ENCODE measurements at places on chromosomes 7 and 10.

GRCh38 chr7:30688718-30689221, 6.5 kb upstream of the CRHR2 start:
- peak; percentile 54 for DNase-seq

DNA sequence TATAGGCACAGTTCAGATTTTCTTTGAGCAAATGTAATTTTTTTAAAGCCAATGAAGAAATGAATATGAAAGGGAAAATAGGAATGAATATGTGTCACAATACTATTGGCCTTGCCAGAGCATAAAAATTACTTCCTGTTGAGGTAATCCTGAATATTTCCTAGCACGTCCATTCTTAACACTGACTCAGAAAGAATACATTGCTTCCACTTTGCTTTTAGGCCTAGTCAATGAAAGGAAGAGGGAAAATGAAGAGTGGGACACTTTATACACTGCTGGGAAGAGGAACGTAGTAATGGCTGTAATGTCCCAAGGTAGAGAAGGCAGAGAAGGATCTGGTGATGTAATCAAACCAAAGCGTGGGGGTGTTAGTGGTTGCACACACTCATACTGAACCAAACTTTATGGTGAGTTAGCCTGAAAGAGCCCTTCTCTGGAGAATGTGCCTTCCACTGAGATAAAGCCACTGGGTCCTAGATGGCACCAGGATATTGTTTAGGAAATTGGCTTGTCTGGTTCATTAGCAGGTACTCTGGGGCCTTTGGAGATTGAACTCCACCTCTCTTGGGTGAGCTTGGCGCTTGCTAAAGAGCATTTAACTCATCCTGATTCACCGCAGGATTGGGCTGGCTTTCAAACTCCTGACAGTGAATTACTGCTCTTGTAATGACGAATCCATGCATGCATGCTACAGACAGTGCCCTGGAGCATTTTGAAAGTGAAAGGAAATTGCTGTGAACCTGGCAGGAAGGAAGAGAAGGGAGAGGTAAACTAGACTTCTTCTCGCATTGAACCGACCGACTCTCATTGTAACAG, 254.9 kb downstream of the KIAA1217 start:
- DNase-seq = no peak

DNA sequence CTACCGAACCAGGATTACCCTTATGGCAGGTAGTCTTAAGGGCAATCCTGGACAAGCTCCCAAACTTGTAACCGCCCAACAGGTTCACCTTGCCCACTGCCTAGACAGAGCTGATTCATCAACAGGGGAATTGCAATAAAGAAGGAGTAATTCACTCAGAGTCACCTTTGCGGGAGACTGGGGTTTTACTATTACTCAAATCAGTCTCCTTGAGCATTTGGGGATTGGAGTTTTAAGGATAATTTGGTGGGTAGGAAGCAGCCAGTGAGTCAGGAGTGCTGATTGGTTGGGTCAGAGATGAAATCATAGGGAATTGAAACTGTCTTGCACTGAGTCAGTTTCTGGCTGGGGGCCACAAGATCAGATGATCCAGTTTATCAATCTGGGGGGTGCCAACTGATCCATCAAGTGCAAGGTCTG, 25.3 kb downstream of the HK1 start:
- no peak for DNase-seq

DNA sequence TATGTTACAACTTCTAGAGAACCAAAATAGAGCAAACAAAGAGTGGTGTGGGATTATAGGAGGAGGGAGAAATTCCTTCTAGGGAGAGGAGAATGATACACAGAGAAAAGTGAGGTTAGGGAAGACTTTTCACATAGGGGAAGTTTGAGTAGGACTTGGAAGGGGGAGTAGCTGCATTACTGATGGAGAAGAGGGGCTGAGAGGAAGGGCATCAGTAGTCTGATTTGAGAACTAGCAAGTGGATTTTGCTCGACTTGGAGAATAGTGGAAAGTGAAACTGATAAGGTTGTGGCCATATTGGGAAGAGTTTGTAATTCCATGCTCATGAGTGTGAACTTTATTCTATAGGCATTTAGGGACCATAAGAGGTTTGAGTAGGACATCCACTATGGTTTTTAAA, 6.1 kb downstream of the NRF1 start:
- DNase-seq = no peak

DNA sequence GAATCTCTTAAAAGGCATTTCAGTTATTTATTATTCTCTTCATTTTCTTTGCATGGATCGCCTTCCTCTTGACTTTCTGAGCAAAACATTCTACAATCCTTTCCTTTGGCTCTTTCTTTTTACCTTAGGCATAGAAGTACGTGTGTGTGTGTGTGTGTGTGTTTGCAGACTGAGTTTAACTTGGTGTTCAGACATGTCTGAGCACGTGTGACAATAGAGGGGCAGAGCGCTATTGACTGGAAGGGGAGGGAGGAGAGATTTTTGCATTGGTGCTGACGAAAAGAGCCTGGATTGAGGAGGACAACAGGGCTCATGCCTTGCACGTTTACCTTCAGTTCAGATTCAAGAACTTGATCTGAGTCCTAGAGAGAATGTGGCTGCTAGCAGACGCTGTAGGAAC, 129.8 kb downstream of the SEC23IP start:
- no peak for DNase-seq

GRCh38 chr7:47937065-47937687, 11.1 kb downstream of the PKD1L1 start:
- DNase-seq = peak; percentile 20

Measured in NCI-H1417 (cell line).